ENCODE measurements at places on chromosomes 13 and 19.
A peak's percentile ranks its signal among the peaks of the same experiment; 100 is the strongest.

GRCh38 chr13:24360106-24360505 is 50.7 kb downstream of the C1QTNF9 start:
- DNase-seq: no peak

- no peak for DNase-seq
These were observed 767.6 kb upstream of the SLITRK1 start for GRCh38 chr13:84649853-84650252.

GRCh38 chr13:100138859-100139491 is 50.1 kb downstream of the PCCA start:
- DNase-seq: no peak

DNA sequence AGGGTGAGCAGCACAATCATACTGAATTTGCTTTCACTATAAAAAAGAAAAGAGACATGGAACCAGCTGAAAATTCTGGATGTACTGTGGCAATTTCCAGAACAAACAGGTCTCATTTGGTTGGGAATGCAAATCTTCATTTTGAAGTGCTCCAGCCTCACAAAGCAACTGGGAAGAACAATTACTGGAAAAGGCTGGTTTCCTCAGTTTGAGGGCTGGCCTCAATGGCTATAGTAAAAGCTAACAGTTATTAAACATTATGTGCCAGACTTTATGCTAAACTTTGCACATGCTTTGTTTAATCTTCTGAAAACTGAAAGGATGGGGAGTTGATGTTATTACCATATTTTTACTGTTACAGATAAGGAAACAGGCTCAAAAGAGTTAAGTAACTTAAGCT is 3.0 kb downstream of the OBI1 start:
- no peak for DNase-seq

DNA sequence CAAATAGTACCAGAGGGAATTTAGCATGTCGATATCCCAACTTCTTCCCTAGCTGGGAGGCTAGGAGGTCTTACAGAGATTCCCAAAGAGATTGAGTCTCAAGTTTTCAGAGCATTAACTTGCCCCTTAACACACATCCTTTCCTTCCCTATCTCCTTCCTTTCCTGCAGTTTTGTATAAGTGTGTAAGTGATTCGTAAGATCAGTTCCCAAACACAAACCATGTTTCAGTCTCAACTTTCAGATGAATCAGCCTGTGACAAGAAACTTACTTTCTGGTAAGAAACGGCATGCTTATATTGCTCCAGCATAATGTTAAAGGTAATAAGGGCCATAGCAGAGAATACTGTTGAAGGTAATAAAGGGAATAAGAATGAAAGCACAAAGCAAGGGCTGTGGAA is 472.2 kb downstream of the LIG4 start:
- DNase-seq: no peak

DNA sequence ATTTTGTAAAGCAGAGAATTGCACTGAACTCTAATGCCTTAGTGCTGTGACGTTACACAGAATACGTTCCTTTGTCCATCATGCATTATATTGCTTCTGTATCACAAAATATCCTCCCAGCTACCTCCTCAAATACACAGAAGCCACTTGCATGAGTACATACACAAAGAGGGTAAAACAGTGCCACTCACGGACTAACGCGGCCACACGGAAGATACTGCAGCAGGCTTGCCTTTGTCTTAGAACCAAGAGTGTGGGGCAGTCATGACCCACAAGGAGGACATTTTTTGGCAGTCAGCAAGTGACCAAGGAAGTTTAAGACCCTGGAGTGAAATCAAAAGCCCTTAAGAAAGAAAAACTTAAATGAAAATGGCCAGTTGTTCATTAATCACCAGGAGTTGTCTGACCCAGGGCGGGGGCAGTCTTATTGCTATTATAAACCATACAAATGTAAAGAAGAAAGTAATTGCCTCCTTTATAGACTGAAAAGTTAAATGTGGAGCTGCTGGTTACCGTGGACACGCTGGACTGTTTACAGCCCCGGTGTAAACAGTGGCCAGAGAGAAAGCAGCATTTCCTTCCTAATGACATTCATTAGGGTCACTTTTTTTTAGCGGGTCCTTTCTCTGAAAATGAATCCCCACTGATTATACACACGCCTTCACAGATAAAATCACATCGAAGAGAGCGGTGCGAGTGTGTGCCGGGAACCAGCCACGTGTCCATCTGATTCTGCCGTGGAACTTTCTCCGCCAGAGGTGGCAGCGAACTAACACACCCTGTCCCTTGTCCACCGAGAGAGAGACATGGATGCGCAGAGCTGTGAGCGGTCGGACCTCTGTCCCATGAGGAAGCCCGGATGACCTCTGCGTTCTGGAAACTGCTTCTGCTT is 66.8 kb downstream of the SOX1 start:
- DNase-seq: no peak

DNA sequence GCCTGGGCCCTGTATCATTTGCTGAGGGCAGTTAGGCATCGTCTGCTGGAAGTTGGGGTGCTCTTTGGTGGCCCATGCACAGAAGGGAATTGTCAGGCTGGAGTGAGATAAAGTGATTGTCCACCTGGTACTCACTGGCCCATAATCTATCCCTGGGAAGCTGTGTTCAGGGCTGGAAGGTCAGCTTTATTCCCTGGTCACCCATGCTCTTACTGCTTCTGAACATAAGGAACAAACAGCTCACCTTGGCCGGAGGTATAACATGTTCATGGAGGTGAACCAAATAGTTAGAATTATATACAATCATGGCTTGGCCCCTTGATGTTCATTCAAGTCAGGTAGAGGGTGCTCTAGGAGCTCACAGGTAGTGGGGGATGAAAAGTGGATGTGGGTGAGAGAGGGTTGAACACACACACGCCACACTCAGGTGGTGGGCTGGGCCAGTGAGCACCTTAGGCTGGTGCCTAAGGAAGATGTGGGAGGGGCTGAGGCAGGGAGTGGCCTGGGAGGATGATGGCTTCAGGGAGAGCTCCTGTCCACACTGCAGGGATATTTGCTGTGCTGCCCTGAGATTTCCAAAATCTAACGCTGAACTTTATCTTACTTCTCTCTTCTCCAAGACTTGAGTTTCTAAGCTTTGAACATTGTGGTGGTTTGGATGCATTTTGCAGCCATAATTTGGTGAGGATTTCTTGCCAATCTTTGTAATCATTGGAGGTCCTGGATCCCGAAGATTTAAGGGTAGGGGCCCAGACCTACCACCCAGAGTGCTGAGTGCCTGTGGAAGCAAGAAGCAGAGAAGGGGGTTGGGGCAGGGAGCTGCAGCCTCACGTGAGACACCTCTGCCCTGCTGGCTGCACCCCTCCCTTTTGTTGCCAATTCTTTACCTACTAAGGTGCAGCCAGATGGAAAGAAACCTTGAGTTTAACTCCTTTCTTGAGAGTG is 420.6 kb downstream of the ZNF536 start:
- DNase-seq: no peak

DNA sequence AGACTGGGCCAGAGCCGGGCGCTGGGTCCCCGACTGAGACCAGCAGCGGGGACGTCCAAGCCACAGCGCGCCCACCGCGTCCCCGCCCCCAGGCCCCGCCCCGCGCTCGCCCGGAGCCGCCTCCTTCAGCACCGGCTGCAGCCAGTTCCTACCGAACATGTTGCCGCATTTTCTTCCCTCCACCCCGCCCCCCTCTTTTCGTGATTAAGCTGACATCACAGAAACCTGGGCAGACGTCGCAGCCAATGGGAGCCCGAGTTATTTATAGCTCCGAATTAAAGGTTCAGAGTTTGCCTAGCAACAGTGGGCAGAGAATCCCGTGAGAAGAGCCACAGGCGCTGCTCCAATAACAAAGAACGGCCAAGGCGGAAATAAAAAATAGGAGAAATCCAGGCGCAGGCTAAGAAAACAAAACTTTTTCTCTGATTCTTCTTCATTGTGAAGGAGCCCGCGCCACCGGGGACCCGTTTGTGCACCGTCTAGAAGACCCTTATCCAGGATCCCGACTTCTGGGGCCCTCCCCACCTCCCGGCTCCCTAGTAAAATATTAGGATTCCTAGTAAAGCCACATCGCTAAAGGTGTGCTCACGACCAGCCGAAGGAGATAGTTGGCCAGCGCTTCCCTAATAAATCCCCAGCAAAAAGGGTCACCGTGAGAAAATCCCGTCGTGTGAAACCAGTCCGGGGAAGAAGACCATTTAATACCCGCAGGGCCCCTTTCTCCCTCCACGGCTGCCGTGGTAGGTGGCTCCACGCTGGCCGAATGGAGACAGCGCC is 61.7 kb downstream of the SERP2 start:
- peak; percentile 90 for DNase-seq

- peak; percentile 19 for DNase-seq
These were observed 14.2 kb upstream of the LATS2 start for GRCh38 chr13:21075379-21076249.

DNA sequence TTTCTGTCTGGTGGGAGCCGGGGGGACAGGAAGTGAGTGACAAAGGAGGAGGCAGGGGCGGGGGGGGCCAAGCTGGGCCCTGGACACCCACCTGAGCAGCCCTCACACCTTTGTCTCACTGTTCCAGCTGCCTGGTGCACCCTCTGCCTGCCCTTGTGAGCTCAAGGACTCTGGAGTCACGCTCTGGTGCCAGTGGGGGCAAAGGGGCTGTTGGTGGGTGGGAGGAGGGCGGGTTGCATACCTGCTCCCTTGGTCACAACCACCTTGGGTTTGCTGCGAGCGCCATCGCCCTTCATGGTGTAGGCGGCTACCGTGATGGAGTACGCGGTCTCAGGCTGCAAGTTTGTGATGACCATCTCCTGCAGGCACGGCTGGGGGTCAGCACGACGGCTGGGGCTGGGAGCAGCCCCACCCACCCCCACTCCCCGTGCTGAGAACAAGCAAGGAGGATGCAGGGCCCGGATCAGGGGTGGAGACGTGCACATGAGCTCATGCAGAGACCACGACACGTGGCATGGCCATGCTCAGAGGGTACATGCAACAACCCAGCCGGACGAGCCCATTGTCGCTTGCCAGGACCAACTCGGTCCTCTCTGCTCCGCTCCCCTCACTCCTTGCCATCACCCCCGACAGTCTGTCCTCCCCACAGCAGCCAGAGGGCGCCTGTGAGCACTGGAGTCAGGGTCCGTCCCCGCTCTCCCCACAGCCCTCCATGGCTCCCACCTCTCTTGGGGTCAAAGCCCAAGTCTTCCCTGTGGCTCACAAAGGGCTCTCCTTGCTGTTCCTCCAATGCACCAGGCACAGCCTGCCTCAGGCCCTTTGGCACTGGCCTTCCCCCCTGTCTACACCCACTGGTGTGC is 114.9 kb downstream of the PTPRS start:
- no peak for DNase-seq

GRCh38 chr13:72804301-72804700 is 22.4 kb downstream of the PIBF1 start:
- DNase-seq: no peak

GRCh38 chr19:41377977-41378709 is 1.8 kb downstream of the TMEM91 start:
- no peak for DNase-seq

- no peak for DNase-seq
These were observed 10.3 kb upstream of the GARRE1 start for GRCh38 chr19:34243876-34244578.

DNA sequence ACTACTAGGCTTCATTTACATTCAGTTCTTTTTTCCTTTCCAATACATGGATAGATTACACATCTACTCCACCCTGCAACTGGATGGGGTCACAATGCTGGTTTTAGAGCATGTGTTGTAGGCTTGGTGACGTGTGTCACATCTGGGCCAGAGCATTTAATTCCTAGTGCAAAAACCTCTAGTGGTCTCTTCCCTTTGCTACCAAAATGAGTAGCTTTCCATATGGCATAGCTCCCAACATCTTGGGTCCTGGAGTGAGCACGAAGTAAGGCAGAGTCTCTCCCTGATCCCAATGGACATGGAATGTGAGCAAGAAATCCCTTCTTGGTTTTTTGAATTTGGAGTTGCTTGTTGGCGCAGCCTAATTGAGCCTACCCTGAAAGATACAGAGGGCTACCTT is 51.7 kb downstream of the TNFSF11 start:
- DNase-seq: no peak

GRCh38 chr13:35888457-35888883 is 242.7 kb downstream of the DCLK1 start:
- DNase-seq: no peak

- DNase-seq: no peak
These were observed 164.6 kb downstream of the FGF14 start for GRCh38 chr13:102237230-102237629.

GRCh38 chr13:91323349-91323748 is 24.1 kb upstream of the MIR17HG start:
- no peak for DNase-seq

GRCh38 chr19:18633321-18633720 is 3.5 kb upstream of the KLHL26 start:
- DNase-seq: no peak

DNA sequence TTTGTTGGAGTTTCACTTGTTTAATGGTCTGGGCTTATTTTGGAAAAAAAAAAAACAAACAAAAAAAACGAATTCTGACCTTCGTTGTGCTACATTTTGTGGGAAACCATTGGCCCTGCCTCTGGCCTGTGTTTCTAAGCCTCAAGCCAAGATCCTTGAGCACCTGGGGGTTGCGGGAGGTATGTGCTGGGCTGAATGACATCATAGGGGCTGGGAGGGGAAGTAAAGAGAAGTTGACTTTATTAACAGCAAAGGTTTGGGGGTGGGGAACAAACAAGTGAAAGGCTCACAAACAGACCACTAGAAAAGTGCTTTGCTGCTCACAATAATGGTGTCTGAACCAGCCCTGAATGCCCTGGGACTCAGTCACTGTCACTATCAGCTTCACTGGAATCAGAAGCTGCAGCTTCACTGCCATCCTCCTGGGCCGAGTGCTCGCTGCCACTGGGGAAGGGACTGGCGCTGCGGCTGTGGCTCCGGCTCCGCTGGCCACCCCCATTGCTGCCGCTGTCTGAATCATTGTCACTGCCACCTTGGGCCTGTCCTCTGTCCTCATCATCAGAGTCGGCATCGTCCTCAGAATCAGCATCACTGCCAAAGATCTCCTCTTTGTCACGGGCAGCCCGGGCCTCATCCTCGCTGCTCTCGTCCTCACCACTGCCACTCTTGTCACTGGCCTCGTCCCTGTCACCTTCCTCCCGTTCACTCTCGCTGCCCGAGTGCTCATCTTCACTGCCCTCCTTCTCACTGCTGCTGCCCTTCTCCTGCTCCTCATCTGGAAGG is 5.1 kb downstream of the PAF1 start:
- no peak for DNase-seq

DNA sequence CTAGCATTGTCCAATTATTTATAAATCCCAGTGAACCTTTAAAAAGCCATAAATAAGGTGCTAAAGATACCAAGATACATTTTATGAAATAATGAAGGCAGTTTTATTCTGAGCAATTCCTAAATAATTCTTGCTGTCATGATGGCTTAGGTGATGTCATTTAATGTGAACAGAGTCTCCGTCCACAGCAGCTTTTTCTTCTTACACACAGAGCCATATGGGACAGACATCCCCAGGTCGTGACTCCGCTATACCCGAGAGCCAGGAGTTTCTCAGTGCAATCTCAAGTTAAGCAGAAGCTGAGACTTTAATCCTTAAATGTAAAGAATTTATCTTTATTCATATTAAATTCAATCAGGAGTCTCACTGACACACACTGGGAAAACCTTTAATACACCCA is 29.7 kb downstream of the EFNB2 start:
- no peak for DNase-seq

- no peak for DNase-seq
These were observed 292.4 kb upstream of the TSHZ3 start for GRCh38 chr19:31641591-31641990.
